GM03348 (cell line): ENCODE measurements at places on chromosomes 11 and 22.

- DNase-seq: no peak
Observed at GRCh38 chr11:57735619-57736298, 5.5 kb upstream of the SELENOH start.

DNA sequence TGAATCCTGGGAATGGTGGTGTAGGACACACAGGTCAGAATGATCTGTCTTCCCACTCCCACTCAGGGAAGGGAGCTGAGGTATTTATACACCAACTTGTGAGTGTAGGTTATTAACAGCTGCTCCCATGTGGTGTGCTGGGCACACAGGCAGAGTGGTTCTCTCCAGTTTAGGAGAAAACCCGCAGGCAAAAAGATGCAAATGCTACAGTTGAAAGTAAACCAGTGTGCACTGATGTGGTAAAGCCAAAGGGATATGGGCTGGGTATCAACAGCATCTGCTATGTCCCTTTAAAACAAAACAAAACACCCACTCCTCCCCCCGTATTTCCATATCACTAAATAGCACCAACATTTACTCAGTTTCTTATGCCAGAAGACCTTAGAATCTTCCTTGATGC, 75.4 kb upstream of the SYT13 start:
- no peak for DNase-seq

DNA sequence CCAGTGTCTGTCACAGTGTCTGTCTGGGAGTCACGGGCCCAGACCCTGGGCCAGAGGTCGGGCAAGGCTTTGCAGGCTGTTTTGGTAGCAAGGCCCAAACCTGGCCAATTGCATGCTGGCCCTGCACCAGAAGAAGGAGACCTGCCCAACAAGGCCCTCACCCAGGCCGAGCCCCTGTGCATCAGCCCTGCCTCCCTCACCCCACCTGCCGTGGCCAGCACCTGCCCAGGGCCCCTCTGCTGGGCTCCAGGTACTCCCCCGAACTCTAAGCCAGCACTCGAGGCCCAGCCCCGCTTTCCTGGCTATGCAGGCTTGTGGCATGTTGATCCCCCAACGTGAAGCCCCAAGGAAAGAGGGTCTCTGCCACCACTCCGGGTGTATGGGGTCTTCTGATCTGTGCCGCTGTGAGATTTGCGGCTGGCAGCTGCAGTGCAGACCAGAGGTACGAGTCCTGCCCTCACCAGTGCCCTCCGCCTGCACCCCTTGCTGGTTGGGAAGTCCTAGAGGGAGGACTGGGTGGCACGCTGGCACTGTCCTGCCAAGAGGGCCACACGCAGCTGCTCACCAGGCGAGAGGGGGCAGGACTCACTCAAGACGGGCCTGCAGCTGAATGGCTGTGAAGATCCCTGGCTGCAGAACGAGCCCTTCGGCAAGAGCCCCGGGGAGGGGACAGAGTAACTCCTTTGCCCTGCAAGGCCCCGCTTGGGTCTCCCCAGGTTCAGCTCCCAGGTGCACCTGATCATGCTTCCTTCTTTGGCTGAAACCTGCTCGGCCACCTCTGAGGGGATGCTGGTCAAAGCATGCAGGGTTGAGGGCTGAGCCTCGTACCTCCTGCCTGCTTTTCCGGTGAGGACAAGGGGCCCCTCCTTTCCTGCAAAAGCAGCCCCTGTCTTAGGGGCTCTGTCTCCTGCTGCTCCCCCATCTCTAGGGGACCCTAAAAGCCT, 6.7 kb upstream of the SEPTIN5 start:
- no peak for DNase-seq

DNA sequence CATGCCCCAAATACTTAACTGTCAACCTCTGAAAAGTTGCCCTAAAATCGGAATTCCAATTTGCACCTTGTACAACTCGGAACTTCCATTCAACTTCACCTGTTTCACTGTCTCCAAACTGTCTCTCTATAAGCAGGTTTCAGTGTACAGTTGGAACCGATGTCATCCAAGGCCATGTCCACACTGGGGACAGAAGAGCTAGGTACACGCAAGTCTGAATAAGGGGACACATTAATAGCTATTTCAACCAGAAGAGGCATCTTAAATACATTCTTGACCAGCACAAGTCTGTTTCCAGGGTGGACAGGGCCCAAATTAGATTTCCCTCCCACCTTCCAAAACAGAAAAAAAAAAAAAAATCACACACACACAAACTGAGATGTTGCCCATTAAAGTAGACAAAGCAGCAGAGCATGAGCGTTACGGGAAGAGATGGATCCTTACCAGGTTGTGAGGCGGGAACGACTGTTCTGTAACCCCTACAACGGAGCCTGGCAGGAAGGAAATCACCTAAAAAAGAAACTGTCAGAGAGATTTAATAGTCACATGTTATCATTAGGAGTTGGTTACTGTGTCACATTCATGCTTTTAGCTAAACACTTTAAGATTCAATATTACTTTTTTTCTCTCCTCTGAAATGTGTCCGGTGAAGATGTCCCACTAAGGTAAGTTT, 1.7 kb downstream of the CREBZF start:
- no peak for DNase-seq

DNA sequence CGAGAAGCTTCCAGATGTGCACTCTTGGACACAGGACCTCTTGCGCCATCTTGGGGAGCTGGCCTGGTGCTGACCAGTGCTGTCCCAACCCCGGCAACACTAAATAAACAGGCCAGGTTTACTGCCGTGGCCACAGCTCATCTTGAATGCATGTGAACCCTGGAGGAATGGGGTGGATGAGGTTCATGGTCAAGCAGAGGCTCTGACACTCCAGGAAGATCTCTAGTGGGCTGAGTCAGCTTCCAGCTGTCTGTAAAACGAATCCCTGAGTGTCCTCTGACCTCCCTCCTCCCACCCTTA, 51.8 kb downstream of the ALX4 start:
- DNase-seq: no peak

GRCh38 chr11:43547430-43547831, 133.1 kb upstream of the HSD17B12 start:
- DNase-seq: no peak

DNA sequence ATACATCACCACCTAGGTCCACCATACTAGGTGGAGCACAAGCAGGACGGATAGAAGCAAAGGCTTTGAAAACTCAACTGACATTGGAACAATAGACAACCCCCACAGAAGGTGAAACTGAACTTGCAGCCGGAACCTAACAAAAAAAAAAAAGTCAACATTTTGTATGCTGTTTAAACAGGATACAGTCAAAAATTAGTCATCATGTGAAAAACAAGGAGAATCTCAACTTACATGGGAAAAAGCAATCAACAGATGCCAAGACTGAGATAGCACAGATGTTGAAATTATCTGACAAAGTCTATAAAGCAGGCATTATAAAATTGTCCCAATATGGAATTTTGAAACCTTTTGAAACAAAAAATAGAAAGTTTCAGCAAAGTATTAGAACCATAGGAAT, 123.8 kb downstream of the RAB38 start:
- DNase-seq: no peak
